ENCODE measurements at places on chromosomes 16 and 17.

DNA sequence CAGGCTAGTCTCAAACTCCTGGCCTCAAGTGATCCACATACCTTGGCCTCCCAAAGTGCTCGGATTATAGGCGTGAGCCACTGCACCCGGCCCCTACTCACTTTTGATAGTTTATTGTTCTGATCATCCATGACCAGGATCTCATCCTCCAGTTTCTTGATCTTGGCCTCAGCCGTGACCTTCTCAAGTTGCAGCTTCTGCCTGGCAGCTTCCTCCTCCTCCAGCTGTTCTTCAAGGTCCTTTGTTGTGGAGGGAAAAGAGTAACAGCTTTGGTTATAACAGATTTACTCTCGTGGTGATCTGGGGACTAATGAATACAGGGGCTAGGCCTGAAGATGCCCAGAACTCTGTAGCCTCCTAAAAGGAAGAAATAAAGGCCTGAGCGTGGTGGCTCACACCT, 89.9 kb downstream of the NDE1 start:
- no peak for DNase-seq

DNA sequence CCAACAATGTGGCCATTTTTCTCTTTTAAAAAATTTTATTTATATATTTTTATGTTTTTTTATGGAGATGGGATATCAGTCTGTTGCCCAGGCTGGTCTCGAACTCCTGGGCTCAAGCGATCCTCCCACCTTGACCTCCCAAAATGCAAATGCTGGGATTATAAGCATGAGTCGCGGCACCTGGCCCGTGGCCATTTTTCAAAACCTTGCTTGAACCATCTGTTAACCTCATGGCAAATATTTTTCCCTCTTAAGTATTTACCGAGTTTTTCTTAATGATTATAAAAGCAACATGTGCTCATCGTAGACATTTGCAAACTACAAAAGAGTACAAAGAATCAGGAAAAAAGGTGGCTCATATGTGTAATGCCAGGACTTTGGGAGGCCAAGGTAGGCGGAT, 127.6 kb downstream of the ABCC6 start:
- no peak for DNase-seq

- DNase-seq, result no peak
These were observed 33.6 kb upstream of the XYLT2 start for GRCh38 chr17:50312308-50312707.

DNA sequence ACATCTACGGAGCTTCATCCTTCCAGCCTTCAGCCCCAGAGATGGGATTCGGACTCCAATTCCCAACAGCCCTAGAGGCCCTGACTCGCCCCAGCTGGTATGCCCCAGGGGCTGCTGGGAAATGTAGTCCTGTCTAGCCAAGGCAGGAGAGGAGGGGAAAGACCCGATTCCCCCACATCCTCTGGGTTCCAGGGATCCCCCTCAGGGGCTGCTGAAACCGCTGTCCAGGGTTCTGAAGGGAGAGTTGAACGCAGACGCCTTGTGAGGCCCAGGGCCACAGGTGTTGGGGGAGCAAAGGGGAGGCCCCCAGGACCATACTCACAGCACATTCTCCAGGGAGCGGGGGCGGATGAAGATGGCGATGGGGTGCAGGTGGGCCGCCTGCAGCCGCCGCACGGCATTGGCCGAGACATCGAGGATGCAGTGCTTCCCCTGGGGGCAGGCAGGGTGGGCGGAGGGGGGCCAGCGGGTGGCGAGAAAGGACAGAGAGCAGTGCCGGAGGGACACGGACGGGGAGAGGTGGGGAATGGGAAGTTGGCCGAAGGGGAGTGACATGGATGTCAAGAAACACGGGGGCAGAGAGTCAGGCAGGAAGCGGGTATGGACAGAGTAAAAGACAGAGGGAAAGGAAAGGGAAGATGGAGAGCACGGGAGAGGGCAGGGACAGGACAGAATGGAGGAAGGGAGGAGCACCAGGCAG, 12.6 kb upstream of the ASGR1 start:
- no peak for DNase-seq

- no peak for DNase-seq
These were observed 98.3 kb downstream of the PRKCA start for GRCh38 chr17:66400698-66401097.
